ENCODE measurements at places on chromosomes 11 and 22.

- DNase-seq: peak; percentile 42
Measured at GRCh38 chr11:108670451-108670850, 5.6 kb downstream of the DDX10 start.

GRCh38 chr22:42977569-42977968 lies 37.4 kb downstream of the PACSIN2 start:
- DNase-seq: no peak

DNA sequence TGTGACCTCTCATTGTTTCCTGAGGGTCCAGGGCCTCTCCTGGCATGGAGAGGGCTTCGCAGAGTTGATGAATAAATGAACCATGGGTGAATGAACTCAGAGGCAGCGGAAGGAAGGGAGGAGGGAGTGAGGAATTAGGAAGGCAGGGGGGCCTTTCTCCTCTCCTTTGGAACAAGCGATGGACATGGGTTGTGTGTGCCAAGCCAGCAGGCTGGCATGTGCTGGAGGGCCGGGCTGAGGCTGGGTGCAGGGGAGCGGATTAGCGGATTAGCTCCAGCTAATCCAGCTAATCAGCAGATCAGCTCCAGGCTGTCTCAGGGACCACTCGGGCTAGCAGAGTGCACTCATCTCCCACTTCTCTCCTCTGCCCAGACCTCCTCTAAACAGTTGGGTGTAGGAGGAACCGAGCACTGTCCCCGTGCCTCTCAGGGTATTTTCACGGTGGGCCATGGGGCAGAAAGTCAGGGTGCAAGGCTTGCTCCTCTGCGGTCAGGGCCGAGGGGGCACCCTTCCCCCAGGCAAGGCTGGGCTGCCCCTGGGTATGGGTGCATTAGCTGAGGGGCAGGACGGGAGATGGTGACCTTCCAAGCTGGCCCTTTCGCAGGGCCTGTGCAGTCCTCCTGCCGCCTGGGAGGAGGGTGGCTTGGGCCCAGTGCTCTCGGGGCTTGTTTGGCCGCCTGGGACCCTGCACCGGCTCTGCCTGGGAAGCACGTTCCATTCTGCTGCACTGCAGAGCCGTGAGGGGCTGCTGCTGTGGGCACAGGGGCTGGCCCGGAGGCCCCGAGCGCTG lies 120.3 kb upstream of the B3GAT1 start:
- no peak for DNase-seq

- peak; percentile 26 for DNase-seq
Measured at GRCh38 chr22:45200860-45201511, 37.3 kb downstream of the NUP50 start.

- no peak for DNase-seq
Measured at GRCh38 chr11:352456-353031, 16.8 kb upstream of the B4GALNT4 start.

GRCh38 chr22:48979482-48979881 lies 848.2 kb downstream of the BRD1 start:
- DNase-seq: peak; percentile 4

DNA sequence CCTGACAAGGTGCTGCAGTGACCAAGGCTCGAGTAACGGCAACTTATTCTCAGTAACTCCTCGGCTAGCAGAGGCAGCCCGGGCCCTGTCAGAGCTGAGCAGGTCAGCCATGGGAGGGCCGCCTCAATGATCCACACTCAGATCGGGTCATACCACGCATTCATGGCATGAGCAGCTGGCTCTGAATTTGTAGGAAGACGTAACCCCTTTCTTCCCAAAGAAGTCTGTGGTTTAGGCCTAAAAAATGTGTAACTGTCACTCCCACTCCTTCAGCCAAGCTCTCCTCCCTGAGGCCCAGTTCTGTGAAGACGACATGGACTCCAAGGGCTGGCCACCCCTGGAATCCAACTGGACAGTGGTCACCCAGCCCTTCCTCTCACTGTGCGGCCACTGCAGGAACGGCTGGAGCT lies 30.0 kb downstream of the PPP2R1B start:
- DNase-seq: peak; percentile 71

DNA sequence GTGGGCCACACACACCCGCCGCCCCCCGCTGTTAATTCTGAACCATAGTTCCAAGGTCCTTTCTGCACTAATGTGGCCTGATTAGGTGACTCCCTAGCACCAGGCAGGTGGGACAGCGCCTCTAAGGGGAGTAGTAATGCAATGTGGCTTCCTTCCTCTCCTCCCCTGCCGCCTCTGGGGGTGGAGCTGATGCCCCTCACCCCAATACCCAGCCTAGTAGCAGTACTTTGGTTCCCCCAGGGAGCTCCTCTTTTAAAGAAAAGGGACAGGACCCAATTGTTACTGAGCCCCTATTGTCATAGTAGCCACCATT lies 14.4 kb downstream of the RTN4RL2 start:
- DNase-seq: no peak

GRCh38 chr11:61460474-61460881 lies 30.6 kb downstream of the SDHAF2 start:
- no peak for DNase-seq

DNA sequence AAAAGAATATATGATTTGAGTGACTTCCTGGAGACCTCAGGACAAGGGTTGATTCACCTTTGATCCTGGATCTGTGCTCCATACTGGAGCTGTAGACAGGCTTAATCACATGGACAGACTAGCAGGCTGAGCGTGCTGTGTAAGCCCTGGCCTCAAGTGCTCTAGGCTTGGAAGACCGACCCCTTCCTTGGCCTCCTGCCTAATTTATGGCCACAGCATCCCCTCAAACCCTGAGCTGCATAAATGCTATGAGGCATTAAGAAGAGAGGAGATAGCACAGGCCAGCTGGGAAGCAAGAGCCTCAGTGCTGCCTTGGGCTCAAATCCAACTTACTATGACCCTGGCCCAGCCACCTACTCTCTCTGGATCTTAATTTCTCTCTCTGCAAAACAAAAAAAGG lies 385.1 kb downstream of the BUD13 start:
- DNase-seq: no peak

GRCh38 chr22:30984317-30984716 lies 15.3 kb downstream of the TUG1 start:
- no peak for DNase-seq

DNA sequence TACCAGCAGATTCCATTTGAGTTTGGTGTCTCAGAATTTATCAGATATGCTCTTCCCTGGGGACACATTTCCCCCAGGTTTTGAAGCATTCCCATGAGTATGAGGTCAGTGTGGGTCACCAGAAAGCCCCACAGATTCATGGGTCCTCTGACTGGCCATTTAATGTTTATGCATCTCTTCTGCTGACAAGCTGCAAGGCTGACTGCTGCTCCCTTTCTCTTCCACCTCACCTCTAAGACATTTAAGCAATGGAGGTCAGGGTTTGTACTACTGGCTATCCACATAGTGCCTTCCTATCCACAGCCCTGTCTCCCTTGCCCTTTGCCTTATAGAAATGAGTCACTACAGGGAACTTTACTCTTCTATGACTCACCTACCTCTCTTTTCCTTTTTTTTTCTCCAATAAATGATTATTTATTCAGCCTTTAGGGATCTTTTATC lies 106.0 kb upstream of the TIMP3 start:
- peak; percentile 47 for DNase-seq

GRCh38 chr11:10982704-10983510 lies 125.1 kb upstream of the ZBED5 start:
- DNase-seq: no peak

DNA sequence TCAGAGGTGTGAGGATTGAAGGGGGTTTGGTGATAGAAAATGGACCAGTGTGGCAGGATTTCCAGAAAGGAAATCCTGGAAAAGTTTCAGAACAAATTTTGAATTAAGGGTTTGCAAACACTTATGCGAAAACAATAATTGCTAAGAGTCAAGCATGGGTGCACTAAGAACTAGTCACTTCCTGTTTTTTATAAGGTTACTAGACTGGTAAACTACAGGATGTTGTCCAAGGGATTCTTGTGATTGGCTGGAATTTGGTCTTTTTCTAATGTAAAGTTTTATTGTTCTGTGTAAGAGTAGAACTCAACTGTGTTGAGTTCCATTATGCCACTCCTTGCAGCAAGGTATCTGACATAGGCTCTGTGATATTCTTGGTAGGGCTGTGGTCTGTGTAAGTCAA lies 54.1 kb downstream of the LIF start:
- no peak for DNase-seq

GRCh38 chr11:69683764-69684333 lies 8.7 kb upstream of the LTO1 start:
- no peak for DNase-seq

DNA sequence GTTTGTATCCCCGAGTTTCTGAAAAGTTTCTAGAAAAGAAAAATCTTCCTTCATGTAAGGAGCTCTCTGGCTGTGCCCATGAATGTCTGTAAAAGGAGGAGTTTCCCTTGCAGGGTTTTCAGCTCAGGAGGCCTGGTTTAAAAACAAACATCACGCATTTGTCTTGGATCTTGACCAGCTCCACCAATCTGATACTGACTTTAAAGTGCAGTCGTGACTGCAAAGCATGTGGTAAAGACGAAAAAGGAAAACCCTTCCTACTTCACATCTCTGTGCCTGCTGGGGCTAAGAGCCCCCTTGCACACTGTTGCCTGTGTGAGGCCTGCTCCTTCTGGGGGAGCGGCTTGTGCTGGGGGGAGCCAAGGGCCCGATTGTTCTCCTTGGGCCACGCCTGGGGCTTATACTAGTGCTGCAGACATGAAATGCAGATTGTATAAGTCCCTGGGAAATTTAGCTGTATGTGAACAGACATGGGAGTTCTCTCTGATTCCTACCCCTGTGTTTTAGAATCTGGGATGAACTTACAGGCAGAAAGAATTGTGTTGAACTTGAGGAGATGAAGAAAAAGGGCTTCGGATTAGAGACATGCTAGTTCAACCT lies 62.1 kb downstream of the ADAMTS15 start:
- peak; percentile 58 for DNase-seq

- no peak for DNase-seq
Measured at GRCh38 chr11:2760196-2760871, 60.5 kb upstream of the KCNQ1OT1 start.
